ENCODE measurements at places on chromosomes 1 and 21.
A peak's percentile ranks its signal among the peaks of the same experiment; 100 is the strongest.

- no peak for DNase-seq
Observed at GRCh38 chr1:230858236-230858820, 10.0 kb downstream of the C1orf198 start.

DNA sequence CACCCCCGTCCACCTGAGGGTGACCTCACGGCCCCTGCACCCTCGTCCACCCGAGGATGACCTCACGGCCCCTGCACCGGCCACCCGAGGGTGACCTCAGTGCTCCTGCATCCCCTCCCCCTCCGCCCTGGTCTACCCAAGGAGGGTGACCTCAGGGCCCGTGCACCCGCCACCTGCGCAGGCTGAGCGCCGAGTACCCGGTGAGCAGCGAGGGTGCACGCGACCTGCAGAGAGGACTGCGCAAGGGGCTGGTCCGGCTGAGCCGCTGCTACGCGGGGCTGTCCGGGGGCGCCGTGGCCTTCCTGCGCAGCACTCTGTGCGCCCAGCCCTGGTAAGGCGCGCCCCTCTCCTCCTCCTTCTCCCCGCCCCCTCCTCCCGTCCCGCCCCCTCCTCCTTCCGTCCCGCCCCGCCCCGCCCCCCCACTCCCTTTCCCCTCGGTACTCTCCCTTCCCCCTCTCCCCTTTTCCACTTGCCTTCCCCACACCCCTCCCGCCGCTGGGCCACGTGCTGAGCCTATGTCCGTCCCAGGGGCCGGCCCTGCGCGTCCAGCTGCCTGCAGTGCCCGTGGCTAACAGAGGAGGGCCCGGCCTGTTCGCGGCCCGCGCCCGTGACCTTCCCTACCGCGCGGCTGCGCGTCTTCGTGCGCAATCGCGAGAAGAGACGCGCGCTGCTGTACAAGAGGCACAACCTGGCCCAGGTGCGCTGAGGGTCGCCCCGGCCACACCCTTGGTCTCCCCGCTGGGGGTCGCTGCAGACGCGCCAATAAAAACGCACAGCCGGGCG, 28.4 kb downstream of the TRIM11 start:
- DNase-seq: peak; percentile 96

GRCh38 chr1:223019256-223019655, 123.8 kb downstream of the TLR5 start:
- no peak for DNase-seq

DNA sequence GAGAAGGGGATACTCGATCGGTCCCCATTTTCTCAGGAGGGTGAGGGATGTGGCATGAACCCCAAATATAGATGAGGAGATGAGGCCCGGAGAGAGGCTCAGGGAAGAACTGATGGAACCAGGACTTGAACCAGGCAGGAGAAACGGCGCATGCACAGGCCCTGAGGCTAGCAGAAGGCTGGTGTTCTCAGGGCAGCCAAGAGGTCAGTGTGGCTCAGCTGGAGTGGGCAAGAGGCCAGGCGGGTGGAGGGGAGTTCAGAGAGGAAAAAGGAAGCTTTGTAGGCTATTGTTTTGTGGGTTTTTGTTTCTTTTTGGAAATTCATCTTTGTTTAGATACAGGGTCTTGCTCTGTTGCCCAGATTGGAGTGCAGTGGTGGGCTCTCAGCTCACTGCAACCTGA, 122.0 kb downstream of the LACTBL1 start:
- peak; percentile 67 for DNase-seq

GRCh38 chr21:37273440-37273839, 6.3 kb upstream of the VPS26C start:
- no peak for DNase-seq

DNA sequence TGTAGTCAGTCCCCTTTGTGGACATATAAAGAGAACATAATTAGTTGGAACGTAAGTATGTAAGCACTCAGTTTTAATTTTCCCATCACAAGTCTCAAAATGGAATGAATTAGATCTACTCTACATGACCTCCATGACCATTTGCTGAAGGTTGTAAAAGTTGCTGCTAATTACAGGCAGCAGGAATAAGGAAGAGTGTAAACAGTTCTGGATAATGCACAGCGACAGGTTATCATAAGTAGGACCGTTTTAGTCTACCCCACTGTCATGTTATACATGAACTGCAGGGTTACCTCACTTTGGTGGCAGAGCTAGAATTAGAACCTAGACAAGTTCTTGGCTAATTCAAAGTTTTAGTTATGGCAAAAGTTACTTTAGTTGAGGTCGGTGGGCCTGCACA, 21.7 kb downstream of the YTHDF2 start:
- no peak for DNase-seq

DNA sequence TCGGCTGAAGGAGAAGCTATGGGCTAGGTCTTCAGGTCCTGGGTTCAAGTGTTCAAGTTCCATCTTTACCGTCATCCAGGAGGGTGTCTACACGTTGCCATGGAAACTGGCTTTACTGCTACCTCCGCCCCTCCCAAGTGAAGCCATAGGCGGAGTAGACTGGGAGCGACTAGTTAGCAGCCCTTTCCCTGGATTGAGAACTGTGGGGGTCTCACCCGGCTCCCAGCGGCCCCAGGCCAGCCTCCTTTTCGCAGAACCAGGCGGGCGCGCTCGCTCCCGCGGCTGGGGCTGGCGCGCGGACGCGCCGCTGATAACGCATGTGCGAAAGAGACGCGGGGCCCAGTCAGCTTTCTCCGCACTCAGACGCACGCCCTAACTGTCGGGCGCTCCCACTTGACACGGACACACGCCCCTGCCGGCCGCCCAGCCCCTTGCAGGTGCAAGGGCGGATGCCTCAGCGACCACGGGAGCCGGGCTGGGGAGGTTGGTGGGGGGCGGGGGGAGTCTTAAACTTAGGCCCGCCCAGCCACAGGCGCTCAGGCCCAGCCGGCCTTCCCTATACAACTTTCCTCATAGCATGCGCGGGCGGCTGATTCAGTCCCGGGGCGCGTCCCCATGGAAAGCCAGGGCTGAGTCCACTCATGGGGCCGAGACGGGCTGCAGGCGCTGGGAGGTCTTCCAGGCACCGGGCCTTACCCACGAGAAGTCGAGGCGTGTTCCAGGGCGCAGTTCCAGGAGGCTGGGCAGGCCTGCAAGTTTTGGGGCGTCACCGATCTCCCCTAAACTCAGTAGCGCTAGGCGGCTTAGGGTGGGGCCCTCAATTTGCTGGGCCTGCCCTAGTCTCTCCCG, 7.4 kb downstream of the EFNA4 start:
- DNase-seq: peak; percentile 90

DNA sequence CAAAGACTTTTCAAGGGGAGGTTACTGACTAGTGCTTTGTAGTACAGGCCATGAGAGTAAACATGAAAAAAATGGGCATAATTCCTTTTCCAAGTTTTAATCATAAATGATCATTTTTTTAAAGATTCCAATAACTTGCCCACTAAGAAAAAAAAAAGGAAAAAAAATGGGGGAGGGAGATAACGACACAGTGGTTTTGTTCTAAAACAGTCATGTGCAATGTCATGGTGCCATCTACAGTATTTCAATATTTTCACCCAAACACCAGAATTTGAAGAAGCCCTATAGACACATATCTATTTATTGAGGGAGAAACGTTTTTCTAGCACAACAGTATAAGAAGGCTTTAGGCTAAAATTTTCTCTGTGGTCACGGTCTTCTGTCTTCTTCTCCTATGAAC, 250.2 kb downstream of the LTN1 start:
- peak; percentile 24 for DNase-seq

- peak; percentile 77 for DNase-seq
Observed at GRCh38 chr1:16012590-16013219, 5.1 kb downstream of the HSPB7 start.

GRCh38 chr1:30185809-30186208, 537.6 kb downstream of the MATN1 start:
- no peak for DNase-seq

- DNase-seq: no peak
Observed at GRCh38 chr1:233442026-233442780, 114.7 kb downstream of the MAP3K21 start.

- DNase-seq: no peak
Observed at GRCh38 chr1:183139281-183139942, 46.7 kb upstream of the LAMC2 start.

DNA sequence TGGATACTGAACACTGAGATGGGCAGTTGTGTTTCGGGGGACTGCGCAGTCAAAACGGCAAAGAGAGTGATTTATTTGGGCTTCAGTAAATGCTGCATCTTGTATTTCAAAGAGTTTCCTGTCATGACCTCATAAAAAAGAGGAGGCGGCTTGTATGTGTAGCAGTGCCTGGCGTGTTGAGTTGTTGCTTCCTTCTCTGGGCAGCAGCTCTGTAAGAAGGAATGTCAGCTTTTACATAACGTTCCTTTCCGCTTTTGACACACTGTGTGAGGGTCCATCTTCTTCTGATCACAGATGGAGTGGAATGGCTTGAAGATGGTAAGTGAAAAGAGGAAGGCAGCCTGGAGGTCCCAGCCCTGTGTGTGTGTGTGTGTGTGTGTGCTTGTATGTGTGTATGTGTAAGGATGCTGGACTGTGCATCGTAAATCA, 941 bp downstream of the ELAVL4 start:
- DNase-seq: no peak

- DNase-seq: no peak
Observed at GRCh38 chr1:225921734-225922709, 2.0 kb downstream of the PYCR2 start.

DNA sequence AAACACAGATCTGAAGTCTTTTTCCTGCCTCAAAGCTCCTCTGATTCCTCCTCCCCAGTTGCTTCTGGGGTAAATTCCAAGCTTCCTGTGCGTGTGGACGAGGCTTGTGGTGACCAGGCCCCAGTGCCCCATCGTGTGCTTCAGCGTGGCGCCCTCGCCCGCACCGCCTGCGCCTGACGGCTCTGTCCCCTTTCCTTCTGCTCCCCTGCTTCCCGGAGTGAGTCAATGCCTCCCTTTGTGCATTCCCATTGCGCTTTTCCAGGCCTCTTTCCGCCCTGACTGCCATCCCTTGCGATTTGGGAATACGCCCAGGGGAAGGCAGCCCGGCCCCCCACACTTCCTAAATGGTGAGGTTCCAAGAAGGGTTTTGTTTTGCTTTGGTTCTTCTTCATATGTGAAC, 36.3 kb downstream of the FAAP20 start:
- DNase-seq: no peak

GRCh38 chr1:161297415-161297814, 12.4 kb downstream of the MPZ start:
- no peak for DNase-seq
